ENCODE measurements at places on chromosomes 1 and 21. TPM values are rescaled to one million over a fixed set of nuclear protein-coding genes. Genes with fewer than 3 reads are reported as not detected.

Gene IVL
- not detected for total RNA-seq

Gene PIGR
- total RNA-seq = 0.02 TPM

Gene RAB42
- not detected for total RNA-seq

Gene NR1I3
- not detected for total RNA-seq

Gene LCE1C
- total RNA-seq = not detected

Gene WDR64
- total RNA-seq = not detected

Gene FCRL4
- total RNA-seq = not detected

Gene MR1
- 11.8 TPM for total RNA-seq

Data from H4 (cell line).